ENCODE measurements at places on chromosomes 2 and 18.

- no peak for DNase-seq
Observed at GRCh38 chr18:25019931-25020330, 332.0 kb downstream of the ZNF521 start.

DNA sequence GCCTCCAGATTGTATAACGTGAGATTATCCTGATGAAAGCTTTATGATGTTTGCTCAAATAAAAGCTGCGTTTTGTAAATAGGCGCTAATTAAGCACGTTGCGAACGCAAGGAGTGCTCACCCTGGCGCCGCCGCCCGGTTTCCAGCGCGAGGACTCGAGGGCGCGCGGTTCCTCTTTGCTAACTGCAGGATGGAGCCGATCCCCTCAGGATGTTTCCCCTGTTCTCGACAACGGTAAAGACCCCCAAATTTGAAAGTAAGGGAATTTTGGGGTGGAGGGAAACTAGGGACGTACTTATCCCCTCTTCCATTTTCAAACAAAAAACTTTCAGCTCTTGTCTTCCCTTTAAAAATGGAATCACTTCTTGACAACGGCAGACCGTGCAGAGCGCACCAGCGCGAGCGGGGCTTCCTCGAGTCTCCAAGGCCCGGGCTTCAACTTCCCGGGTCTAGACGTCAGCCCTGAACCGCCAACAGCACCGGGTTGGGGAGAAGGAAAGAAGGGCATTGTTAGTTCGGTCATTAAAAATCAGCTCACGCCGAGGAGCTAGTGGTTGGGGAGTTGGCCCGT is 1.1 kb upstream of the GBX2 start:
- no peak for DNase-seq

DNA sequence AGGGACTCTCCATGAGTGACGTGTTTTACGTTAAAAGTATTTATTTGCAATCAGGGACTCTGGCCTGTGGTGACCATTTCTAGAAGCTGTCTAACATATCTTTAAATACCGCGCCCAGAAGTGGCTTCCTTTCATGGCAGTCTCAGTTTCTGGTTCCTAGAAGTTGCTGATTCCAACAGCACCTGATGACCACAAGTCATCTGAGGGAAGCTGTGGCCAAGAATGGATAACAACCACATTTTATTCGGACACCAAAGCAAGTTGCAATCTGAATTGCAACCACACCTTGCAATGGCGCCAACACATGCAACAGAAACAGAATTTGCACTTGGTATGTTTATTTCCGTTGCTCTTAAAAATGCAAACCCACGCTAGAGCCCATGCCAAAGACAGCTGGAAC is 33.1 kb downstream of the MEX3C start:
- no peak for DNase-seq

DNA sequence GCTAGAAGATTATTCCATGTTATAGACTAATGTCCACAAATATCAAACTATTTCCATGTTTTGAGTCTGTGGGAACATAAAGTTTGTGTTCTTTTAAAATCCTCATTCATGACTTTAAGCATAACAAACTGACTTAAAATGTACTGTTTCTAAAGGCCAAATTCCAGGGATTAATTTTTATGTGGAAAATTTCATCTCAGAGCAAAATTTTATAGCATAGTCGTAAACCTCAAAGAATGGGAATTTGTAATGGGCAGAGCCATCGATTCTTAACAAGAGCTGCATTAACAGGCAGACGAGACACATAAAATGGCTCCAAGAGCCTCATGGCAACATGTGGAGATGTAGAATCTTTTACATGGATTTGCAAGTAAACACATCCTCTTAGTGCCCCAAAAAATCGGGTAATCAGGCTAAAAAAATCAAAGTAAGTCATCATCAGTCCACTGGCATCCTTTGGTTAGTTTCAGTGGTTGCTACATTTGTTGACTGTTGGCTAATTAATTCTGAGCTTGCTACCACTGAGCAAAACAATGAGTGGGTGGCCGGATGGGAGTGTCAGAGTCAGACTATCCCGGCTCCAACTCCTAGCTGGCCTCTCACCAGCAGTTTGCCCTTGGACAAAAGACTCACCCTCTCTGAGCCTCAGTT is 119.6 kb downstream of the FAM210A start:
- DNase-seq: no peak

GRCh38 chr2:28927878-28928277 is 33.4 kb downstream of the WDR43 start:
- no peak for DNase-seq

DNA sequence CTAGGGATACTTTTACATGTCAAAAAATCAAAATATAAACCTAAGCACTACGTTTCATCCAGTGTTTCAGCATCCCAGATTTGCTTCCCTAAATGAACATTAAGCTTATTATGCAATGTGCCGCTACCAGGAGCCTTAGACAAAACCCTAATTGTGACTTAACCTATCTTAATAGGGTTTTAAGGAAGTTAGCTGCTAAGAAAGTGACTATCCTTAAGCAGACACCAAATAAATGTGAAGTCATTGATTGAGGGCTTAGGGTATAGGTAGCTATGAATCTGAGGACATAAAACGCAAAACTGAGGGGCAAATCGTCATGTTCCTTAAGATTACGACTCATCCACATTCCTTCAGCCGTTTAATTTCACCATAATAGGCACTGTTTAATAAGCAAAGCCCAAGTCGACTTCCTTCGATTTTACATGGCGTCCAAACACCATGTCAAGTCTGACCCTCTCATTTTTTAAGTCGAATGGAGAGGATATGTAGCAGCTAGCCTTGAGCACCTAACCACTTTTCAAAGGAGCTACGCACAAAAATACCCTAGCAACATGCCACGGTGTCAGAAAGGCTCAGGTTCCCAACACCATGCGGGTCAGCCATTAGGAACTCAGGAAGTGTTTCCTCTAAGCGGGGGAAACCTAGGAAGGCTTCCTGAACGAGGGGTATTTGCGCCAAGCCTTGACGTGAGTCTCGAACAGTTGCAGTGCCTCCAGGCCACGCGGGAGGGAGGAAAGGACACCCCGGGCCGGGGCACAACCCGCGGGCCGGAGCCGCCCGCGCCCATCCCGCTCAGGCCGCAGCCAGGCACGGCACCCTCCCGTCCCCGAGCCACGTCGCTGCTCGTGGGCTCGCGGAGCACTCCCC is 1.0 kb downstream of the HDLBP start:
- DNase-seq: peak; percentile 55

DNA sequence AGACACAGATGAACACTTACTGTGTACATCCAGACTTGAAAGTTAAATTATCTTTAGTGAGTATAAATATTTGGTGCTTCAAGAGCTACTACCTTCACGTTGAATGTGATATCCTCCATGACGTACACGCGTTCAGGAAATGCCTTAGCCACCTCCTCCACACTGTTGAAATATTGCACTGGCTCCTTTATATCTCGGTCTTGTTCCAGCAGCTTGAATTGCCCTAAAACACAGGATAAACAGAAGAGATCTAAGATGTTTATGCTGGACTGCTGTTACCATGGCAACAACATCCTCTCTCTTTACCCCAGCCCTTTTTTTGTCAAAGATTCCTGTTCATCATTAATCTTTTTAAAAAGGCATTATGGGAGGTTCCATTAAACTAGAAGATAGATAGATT is 120.3 kb downstream of the MEP1B start:
- DNase-seq: no peak

- DNase-seq: no peak
Observed at GRCh38 chr2:20596193-20596972, 54.5 kb downstream of the HS1BP3 start.

DNA sequence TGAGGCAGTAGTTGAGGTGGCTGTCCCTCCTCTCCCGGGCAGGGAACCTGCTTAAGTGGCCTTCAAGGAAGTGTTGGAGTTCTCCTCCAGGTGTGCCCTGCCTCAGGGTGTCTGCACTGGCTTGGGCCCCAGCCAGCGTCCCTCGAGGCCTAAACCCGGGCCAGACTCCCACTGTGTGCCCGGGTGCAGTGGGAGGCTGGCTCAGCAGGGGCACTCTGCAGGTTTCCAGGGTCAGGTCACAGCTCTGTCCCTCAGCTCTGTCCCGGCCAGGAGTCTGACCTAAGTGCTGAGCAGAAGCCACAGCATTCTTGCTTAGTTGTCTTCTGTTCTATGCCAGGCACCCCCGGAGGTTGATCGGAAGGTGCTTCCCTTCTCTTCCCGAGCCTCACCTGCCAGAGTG is 69.0 kb upstream of the OTOS start:
- DNase-seq: no peak

DNA sequence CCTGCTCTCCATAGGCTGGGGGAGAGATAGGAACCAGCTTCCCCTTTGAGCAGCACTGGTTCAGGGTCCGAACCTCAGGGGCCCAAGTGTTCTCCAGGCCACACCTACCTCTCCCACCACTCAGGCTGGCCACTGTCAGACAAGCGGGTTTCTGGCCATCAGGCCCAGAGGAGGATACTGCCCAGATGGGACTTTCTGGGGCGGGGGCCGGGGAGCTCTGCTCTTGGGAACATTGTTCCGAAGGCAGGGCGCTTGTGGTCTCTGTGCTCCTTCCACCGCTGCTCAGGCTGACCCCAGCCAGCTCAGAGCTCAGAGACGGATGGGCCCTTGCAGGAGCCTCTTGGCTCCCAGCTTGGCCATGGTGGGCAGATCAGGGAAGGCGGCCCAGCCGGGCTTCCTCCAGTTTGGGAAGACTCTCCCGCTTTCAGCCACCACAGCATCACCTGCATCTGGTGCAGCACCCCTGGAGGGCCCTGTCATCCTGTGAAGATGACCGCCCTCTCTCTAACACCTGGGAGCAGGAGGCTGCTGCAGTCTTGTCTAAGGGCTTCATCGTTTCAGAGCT is 5.2 kb upstream of the TRAF3IP1 start:
- no peak for DNase-seq

DNA sequence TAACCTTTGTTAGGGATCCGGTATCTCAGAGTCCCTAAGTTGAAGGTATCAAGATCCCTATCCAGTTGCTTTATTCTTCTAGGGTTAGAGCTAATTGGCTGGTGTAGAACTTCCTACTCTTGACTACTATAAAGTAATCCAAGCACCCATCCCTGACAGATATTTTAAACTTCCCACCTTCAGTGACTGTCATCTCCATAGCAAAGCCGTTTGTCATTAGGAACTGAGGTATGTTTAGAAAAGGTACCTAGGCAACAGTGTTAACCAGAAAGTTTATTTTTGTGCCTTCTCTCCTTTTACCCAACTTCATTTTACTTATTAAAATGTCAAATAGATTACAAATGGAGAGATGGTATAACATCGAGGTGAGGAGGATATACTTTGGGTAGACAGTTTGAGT is 4.5 kb downstream of the FAM117B start:
- no peak for DNase-seq

DNA sequence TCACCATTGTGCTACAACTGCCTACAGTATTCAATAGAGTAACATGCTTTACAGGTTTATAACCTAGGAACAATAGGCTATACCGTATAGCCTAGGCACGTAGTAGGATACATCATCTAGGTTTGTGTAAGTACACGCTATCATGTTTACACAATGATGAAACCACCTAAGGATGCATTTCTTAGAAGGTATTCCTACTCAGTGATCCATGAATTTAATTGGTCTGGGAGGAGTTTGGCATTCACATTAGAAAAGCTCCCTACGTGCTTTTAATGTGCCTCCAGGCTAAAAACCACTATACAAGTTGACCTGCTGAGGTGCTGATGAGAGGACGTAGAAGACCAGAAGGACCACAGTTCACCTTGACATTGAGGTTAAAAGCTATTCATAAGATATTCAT is 154.5 kb upstream of the LRRTM1 start:
- DNase-seq: no peak

DNA sequence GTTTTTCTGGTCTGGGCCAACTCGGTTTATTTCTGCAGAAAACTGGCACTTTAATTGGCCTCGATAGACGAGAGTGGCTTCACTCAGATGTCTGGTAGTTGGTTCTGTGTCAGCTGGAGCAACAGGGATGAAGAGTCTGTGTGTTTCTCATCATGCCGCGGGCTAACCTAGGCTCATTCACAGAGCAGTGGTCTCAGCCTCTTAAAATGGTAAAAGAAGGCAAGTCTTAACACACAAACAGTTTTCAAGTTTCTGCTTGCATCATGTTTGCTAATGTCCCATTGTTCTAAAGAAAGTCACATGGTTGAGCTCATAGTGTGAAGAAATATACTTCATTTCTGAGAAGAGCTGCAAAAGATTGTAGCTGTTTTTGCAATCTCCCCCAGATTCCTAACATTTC is 37.5 kb upstream of the ANXA4 start:
- peak; percentile 35 for DNase-seq

DNA sequence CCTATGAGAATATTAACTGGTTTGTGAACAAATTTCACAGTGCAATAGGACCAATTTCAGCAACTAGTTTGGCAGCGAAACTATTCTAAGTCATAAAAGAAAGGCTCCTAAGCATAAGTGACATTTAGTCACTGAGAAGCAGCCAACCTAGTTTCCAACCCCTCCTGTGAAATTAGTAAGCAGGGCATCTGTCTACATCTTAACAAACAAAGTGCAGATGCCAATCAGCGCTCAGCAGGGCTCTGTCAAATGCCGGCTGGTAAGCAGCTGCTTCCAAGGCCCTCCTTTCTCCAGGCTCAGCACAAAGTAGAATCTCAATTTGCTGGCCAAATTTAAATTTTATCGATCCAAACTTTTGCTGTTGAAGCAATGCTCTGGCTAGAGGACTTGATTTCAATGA is 124.7 kb downstream of the ICOS start:
- DNase-seq: no peak

- DNase-seq: no peak
Observed at GRCh38 chr18:7619676-7620075, 52.6 kb downstream of the PTPRM start.

DNA sequence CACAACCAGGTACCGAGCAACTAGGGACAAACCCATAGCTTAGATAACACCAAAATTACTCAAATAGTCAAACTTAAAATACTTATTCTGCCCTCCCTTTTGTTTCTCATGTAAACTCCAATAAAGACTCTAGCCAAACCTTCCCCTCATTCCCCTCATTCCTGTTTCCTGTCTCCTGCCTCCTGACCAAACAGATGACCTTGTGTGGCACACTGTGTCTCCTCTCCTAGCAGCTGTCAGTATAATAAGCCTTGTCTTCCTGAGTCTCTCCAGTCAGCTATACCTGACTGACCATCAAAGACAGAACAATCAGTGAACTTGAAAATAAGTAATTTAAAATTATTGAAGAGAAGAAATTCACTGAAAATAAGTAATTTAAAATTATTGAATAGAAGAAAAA is 14.3 kb downstream of the SULT1C4 start:
- DNase-seq: no peak

DNA sequence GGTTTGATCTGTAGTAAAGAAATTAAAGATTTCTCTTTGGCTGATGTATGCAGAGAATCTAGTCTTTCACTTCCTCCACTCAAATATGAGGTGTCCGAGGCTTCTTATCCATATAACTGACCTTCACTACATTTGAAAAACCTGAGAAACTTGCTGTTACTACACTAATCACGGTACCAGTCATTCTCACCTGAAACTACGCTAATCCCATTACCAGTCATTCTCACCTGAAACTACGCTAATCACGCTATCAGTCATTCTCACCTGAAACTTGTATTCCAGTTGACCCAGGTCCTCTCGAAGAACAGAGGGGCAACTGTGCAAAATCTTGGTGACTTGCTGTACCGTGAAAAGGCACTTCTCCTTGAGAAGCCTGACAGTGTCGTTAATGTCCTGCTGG is 5.1 kb downstream of the MTERF4 start:
- DNase-seq: no peak

All from HL-60 (cell line).